GM23338 (cell line): ENCODE measurements at places on chromosomes 1 and 21. TPM values are rescaled to one million over a fixed set of nuclear protein-coding genes. Genes with fewer than 3 reads are reported as not detected.

DNA sequence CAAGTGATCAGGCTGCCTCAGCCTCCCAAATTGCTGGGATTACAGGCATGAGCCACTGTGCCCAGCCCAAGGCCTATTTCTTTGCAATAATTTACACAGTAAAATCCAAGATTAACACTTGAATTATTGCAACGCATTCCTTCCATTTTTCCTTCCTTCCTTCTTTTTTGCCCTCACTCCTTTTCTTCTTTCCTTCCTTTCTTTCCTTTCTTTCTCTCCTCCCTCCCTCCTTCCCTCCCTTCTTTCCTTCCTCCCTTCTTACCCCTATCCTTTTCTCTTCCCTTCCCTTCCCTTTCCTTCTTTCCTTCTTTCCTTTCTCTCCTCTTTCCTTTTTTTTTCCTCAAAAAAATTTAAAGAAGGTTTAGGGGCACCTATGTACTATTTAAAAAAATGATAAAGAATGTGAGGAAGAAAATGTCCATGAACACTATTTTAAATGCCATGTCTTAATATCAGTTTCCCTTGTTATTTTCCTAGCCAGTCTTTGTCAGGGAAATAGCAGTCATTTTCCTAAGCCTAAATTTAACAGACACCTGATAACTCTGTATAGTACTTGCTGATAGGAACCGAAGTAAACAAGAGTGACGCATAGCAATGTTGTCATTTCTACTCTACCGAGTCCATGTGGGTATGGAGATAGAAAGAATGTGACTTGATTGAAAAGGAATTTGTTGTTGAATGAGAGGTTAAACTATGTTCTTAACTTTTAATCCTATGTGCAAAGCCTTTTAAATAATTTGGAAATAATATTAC lies 79.8 kb upstream of the HMCN1 start:
- no peak overlapping the region for H3K4me3 ChIP-seq
- H3K27me3 ChIP-seq: no peaks in the 10 kb centered on the region
- no peak for DNase-seq
- no peaks in the 10 kb centered on the region; the same call in 1 of the 2 replicates for H3K36me3 ChIP-seq
- H3K27ac ChIP-seq: no peak overlapping the region
- H3K4me1 ChIP-seq: no peaks in the 10 kb centered on the region

DNA sequence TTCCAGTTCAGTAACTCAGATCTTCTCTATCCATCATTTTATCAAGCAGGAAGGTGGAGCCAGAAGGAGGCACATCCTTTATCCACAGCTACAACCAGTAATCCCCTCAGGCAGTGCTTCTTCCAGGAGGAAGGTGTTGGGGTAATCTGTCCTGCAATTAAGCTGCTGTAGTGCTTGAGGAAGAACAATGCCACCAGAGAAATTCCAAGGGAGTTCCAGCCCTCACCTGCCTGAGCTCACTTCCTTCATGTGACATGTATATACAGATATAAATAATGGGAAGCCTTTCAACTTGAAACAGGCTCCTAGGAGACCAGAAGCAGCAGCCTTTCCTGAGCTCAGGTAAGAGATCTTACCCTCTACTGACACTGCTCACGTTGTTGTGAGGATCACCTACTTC lies 2.2 kb upstream of the IL20 start:
- H3K4me1 ChIP-seq: no peaks in the 10 kb centered on the region
- H3K27ac ChIP-seq: no peak overlapping the region
- H3K27me3 ChIP-seq: no peaks in the 10 kb centered on the region
- DNase-seq: peak; percentile 13

Gene CIART
- 6.6 and 9.3 TPM in 2 replicates for total RNA-seq

GRCh38 chr1:88661188-88661587 lies 22.9 kb upstream of the PKN2 start:
- DNase-seq: peak; percentile 17
- no peaks in the 10 kb centered on the region for H3K36me3 ChIP-seq

- no peak for DNase-seq
- H3K27ac ChIP-seq: no peak overlapping the region
- H3K4me3 ChIP-seq: no peak overlapping the region
- H3K36me3 ChIP-seq: peaks cover 73% of the 10 kb centered on the region
Measured at GRCh38 chr1:19081218-19081893, 124.9 kb upstream of the IFFO2 start.

DNA sequence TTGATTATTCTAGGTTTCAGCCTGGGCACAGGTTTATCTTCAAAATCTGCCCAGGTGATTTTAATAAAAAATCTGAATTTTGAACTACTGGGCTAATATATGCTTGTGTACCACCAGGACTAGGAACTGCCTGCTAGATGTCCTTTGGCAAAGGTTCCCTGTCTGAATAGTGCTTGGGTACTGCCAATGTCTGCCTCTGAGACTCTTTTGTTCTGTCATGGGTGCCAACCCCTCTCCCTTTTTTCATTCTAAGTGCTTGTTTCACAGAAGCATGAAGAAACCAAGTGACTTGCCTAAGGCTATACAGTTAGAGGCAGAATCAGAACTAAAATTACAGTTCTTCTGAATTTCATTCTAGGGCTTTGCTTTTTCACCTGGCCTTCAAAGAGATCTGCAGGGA lies 106.3 kb upstream of the CACHD1 start:
- no peak for DNase-seq
- no peaks in the 10 kb centered on the region for H3K36me3 ChIP-seq
- H3K27ac ChIP-seq: no peak overlapping the region
- H3K4me1 ChIP-seq: peaks cover 10% of the 10 kb centered on the region
- no peaks in the 10 kb centered on the region; the same call in 1 of the 2 replicates for H3K27me3 ChIP-seq

Gene FCRLB
- 0.56 TPM in 1 of 2 replicates, not detected in the other for total RNA-seq

- no peaks in the 10 kb centered on the region for H3K36me3 ChIP-seq
- no peaks in the 10 kb centered on the region for H3K27me3 ChIP-seq
- no peaks in the 10 kb centered on the region for H3K4me1 ChIP-seq
- no peak overlapping the region for H3K27ac ChIP-seq
Measured at GRCh38 chr1:3575993-3576392, 35.3 kb downstream of the MEGF6 start.

Gene NBL1
- total RNA-seq: 8.0 and 10.6 TPM in 2 replicates

Gene WNT3A
- total RNA-seq: 0.07 and 0.12 TPM in 2 replicates

Gene BMP8A
- total RNA-seq: 0.63 and 1.3 TPM in 2 replicates

Gene PRCC
- total RNA-seq: 58.6 and 72.9 TPM in 2 replicates
